ENCODE measurements at places on chromosomes 1 and 21. TPM values are rescaled to one million over a fixed set of nuclear protein-coding genes. Genes with fewer than 3 reads are reported as not detected.

Gene THEMIS2
- total RNA-seq: 20.2 TPM

Gene PTPRF
- 345 TPM for total RNA-seq

Gene HUNK
- total RNA-seq: not detected

Gene SIK1
- 0.34 TPM for total RNA-seq

Gene NEGR1
- total RNA-seq: 2.0 TPM

Gene CD1C
- total RNA-seq: not detected

Gene ZNF648
- not detected for total RNA-seq

Gene CYP4B1
- total RNA-seq: not detected

- no peak for DNase-seq
These were observed 119.6 kb downstream of the IER5 start for GRCh38 chr1:181208083-181208482.

- DNase-seq: no peak
These were observed 11.5 kb upstream of the LRRC8B start for GRCh38 chr1:89512996-89513720.

DNA sequence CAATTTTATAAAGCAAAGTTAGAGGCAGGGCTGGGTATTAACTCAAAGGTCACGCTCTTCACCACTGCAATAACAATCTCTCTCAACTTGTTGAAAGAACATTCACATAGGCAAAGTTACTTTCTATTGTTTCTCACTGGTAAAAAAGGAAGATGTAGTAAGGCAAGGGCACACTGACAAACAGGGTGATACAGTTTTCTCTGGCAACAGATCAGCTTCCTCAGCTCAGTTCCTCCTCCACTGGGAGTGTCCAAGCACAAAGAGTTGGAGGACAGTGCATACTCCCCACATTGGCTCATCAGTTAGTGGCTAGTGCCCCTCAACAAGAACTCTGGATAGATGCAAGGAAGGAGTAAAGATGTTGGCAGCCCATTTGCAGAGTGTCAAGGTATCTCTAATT lies 3.7 kb downstream of the PLPPR4 start:
- DNase-seq: no peak

DNA sequence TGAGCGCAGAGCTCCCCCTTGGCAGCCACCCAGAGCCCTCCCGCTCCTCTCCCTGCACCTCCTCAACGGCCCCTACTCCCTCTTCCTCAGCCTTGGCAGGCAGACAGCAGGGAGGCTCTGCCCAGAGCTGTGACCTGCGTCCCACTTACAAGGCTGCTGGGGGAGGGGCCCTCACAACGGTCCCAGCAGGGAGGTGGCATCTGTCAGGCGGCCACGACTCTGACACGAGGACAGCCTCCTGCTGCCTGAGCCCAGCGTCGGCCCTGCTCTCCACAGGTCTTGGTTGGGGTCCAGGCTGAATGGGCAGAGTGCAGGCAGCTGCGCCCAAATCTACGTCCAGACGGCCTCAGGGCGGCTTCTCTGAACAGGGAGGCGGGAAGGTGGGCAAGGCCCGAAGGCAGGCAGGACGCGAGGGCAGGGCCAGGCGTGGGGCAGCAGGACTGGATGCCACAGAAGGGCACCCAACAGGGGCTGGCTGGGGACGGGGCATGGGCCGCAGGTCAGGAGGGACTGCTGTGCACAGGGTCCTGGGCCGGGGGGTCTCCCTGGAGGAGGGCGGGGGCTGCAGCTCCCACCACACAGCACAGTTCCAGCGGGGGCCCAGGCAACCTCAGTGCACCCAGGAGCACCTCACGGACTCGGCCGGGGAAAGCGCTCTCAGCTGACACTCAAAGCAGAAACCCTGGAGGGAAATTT lies 7.5 kb downstream of the SLC19A1 start:
- DNase-seq: no peak

DNA sequence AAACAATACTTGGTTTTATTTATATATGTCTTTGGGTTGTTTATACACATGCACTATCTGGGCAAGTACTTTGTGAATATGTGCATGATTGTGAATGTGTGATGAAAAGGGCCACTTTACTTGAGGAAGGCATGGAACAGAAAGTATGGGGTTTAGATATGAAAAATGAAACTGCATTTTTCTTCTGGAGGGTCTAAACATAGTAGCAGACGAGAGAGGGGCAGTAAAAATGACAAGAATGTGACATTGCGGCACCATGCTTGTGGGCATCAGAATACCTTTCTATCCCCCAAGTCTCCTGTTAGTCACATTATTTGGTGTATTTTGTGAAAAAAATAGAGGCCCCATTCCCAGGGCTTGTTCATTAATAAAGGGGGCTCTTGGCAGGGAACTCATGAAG lies 15.4 kb upstream of the MPZL1 start:
- no peak for DNase-seq

GRCh38 chr1:27535386-27535785 lies 45.4 kb upstream of the WASF2 start:
- DNase-seq: no peak

GRCh38 chr1:65821386-65821785 lies 28.7 kb downstream of the PDE4B start:
- no peak for DNase-seq

- DNase-seq: no peak
These were observed 47.0 kb downstream of the PLPP3 start for GRCh38 chr1:56532350-56532683.

GRCh38 chr21:25582888-25583287 lies 24.4 kb downstream of the MRPL39 start:
- DNase-seq: no peak

GRCh38 chr1:53400761-53401674 lies 58.2 kb upstream of the DMRTB1 start:
- DNase-seq: no peak

DNA sequence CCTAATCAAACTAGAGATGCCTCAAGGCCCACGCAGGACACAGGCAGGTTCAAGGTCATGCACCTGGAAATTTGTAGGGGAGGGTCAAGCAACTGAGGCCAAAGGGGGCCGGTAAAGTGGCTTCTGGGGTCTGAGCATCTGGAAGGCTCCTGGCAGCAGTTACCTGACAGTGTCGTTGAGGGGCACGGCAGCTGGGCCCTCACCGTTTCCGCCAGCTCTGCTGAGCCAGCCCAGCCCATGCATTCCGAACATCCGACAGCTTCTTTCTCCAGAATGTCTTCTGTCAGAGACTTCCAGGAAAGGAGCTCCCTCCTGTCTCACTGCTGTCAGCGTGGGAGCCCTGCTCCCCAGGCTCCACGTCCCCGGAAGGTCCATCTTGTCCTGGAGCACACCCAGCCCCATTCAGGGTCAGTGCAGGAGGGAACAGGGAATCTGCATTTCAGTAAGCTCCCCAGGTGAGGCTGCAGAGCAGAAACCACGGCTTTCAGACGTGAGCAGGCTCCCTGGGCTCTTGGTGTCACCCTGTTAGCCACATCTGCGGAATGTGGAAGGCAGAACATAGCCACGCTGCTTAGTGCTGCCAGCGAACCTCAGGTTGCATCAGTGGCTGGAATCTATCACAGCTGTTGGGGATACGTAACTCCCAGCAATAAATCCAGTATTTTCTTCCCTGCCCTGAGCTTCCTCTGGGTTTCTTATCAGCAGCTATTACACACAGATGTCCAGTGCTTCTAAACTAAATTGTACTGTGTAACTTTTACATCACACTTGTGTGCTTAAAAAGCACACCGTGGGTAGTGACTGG lies 36.3 kb upstream of the FAM3B start:
- no peak for DNase-seq

DNA sequence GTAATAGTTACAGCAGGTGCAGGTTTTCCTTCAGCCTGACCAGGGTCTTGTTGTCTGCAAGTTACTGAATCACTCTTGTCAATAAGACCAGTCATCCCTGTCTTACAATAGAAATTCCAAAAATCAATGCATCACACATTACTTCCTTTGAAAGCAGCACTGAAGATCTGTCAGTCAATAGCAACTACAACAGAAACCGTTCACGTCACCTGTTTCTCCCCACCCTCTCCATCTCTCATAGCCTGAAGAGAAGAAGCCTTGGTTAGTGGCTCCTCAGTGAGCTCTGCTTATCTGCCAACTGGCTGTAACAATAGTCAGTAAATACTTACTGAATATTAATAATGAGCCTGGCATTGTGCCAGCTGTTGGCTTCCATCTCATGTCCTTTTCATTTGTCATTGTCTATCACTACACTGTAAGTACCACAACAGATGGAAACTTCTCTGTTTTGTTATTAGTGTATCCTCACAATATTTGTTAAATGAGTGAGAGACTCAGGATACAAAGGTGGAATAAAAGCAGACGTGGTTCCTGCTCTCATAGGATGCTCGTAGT lies 195.2 kb downstream of the S1PR1 start:
- DNase-seq: no peak

DNA sequence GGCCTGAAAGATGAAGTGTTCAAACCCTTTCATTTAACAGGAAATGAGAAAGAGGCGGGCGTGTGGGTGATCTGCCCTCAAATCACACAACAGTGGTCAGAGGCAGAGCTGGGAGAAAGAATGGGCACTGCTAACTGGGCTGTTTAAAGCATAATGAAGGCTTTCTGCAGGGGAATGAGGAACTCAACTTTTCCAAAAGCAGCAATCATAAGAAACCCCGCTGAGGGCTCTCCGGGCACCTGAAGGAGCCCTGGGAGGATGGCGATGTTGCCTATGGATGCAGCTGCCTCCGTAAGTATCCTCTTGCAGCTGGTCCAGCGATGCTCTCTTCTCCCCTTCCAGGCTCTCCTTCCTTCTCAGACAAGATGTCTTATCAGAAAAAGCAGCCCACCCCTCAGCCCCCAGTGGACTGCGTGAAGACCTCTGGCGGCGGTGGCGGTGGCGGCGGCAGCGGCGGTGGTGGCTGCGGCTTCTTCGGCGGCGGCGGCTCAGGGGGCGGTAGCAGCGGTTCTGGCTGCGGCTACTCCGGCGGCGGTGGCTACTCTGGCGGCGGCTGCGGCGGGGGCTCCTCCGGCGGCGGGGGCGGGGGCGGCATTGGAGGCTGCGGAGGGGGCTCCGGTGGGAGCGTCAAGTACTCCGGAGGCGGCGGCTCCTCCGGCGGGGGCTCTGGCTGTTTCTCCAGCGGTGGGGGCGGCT lies 1.2 kb downstream of the LORICRIN start:
- DNase-seq: no peak

DNA sequence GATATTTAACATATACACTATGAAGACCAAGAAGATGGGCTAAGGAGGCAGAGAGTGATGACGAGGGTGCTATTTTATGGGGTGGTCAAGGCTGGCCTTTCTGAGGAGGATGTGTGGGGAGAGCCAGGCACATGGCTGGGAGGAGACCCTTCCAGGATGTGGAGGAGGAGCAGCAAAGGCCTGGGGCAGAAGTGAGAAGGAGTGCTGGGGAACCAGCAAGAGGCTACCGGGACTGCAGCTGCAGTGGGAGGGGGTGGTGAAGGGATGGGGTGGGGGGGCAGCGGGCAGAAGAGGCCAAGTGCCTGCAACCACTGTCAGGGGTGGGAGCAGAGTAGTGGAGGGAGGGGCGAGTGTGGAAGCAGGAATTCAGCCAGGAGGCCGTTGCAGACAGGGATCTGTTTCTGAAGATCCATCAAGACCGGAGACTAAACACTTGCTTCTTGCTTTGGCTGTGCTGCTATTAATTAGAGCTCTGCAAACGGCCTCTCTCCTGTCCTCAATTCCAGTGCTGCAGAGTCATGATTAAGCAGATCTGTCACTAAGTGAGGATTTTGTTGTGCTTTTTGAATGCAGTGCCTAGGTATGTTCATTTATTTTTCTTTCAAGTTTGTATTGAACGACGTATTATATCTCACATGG lies 89.9 kb downstream of the IER5 start:
- DNase-seq: no peak

GRCh38 chr21:30689822-30690221 lies 28.8 kb downstream of the KRTAP21-3 start:
- no peak for DNase-seq

GRCh38 chr1:85816606-85817005 lies 108.4 kb upstream of the ZNHIT6 start:
- no peak for DNase-seq

DNA sequence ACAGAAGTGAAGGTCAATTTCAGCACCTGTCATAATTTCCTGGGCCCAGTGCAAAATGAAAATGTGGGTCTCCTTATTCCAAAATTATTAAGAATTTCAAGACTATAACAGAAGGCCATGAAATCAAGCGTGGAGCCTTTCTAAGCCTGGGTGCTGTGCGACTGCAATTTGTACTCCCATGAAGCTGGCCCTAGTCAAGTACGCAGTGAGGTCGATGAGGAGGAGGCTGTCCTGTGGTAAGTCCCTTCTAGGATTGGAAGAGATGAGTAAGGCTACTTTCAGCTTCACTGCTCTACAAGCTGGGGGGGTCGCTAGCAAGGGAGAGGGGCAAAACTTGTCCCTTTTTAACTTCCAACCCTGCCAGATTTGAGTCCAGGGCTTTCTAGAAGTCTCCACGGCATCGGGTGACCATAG lies 410 bp upstream of the NUDC start:
- no peak for DNase-seq

GRCh38 chr1:159473335-159473734 lies 33.8 kb downstream of the OR10J1 start:
- DNase-seq: peak; percentile 36

- DNase-seq: no peak
These were observed 19.4 kb downstream of the KCNC4 start for GRCh38 chr1:110229348-110230001.

DNA sequence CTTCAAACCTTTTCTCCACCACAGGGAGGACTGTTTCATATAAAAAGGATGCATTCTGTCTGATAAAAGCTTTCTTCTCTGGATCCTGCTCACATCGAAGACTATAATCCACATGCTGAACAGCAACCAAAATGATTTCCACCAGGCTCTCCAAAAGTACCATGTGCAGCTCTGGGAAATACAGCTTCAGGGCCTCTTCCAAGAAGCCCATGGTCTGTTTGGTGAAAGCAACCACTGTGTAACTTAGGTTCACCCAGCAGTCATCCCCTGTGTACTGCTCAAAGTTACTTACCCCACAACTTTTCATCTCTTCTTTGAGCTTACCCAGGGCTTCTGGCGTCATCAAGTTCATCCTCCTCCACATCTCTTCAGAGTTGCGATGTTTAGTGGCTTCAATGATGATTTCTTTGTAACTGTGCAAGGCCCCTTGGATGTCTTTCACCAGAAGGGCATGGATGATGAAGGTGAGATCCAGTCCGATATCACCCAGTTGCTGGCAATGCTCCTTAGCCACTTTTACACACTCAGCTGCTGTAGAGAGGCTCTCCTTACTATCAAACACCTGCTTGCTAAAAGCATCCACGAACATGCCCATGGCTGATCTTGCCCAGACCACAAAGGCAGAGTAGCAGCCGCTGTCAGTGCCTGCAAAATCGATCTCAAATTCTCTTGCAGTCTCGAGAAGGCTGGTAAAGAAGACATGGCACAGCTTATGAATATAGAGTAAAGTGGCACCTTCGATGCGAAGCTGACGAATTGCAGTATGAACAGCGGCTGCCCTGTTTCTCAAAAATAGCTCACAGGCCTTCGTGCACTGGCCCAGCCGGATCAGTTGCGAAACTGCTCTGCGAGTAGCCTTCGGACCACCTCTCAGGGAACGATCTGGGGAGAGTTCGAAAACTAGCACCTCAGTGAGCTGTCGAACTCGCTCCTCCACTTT lies 1.7 kb downstream of the EXOC8 start:
- no peak for DNase-seq

- DNase-seq: no peak
These were observed 207.8 kb downstream of the DENND1B start for GRCh38 chr1:197567442-197567841.
